Posterior vena cava (tissue), 2 donors: ENCODE measurements at places on chromosomes 16 and 17. TPM values are rescaled to one million over a fixed set of nuclear protein-coding genes. Genes with fewer than 3 reads are reported as not detected.

The SALL1 gene
- not detected for total RNA-seq

The TOX3 gene
- total RNA-seq = not detected

GRCh38 chr17:58388302-58389190 is 28.8 kb downstream of the RNF43 start:
- no peak for DNase-seq

DNA sequence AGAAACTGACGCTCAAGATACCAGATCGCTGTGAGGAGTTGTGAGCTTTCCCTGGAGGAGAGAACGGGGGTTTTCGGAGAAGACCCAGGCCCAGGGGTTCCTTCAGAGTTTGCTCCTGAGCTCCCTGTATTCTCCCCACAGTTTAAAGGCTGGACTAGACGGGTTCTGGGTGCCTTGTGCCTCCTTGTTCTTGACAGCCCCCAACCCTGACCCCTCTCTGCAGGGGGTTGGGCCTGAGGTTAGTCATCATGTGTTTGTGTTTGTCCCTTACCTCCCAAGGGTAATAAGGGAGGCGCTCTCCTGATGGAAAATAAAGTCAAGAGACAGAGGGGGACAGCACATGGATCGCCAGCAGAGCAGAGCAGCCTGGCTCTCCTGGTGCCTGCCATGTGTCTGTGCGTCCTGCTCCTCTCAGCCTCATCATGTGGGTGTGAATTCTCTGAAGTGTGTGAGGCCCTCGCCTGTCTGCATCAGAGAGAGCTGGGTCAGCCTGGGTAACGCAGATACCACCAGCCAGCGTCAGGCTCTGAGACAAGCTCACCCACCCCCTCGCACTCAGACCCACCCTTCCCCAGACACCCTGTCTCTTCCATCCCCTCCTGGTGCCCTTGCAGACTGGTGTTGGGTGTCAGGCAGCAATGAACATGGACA is 8.7 kb downstream of the HEXIM2 start:
- DNase-seq = no peak

DNA sequence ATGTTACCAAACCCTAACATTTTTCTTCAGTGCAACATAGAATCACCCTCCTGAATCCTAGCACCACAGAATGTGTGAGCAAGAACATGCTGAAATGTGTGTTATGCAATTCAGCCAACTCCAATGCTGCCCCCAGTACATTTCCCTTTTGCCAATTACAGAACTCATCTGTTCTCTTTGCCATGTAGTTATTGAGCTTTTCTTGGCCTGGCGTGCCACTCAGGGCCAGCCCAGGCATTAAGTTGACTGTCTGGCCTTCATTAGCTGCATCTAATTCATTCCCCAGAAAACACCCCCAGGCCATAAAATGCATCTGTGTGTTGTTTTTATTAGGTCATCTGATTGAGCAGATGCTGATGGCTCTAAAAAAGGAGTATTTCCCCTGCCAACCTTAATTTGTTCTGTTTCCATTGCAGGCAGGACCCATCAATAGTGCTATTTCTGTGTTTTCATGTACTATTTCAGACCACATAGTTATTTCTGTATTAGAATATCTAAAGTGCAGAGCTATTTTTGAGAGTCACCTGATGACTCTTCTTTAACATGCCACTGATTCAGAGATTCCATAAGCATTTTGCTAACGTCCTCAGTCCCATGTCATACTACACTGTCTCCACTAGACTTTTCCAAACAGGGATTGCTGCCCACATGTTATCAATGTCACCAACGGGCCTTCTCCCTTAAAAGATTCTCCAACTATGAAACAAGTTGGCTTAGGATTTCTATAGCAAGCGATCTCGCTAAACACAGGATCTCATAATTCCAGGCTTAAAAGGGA is 969.7 kb downstream of the CDH11 start:
- no peak for DNase-seq

DNA sequence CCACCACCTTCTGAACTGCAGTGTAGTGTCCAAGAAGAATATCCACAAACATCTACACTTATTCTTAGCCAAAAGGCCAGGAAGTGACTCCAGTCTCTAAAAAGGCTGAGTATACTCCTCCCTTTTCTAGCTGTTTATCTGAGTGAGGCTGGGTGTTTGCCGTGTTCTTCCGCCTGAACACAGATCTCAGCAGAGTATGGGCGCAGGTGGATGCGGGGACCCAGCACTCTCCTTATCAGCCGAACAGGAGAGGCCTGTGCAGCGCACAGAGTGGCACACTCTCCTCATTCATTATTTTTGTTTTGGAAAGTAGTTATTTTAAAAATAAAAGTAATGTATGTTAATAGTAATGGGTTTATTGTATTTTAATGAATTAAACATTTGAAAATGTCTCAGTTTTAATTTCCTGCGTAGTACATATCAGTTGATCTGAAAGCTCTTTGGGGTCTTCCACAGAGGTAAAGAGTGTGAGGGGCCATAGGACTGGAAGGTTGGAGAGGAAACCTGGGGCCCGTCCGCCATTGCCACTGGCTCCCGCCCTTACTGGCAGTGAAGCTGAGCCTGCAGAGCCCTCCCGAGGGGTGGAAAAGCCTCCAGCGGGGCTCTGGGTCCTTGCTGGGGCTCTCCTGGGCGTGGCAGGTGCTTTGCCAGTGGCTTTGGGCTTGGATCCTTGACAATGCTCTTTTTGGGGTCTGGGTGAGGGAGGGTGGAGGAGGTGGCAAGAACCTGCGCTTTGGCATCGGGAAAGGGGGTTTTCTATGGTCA is 53.8 kb downstream of the PDPK1 start:
- DNase-seq = peak; percentile 66
